Eye (tissue), 1 donor: ENCODE measurements at places on chromosomes 3 and 15.

- no peak for DNase-seq
Observed at GRCh38 chr3:197730200-197730599, 6.5 kb downstream of the RUBCN start.

GRCh38 chr15:33029109-33029652 is 165.3 kb downstream of the FMN1 start:
- no peak for DNase-seq

- peak; percentile 14 for DNase-seq
Observed at GRCh38 chr3:55243678-55244077, 243.4 kb downstream of the WNT5A start.

DNA sequence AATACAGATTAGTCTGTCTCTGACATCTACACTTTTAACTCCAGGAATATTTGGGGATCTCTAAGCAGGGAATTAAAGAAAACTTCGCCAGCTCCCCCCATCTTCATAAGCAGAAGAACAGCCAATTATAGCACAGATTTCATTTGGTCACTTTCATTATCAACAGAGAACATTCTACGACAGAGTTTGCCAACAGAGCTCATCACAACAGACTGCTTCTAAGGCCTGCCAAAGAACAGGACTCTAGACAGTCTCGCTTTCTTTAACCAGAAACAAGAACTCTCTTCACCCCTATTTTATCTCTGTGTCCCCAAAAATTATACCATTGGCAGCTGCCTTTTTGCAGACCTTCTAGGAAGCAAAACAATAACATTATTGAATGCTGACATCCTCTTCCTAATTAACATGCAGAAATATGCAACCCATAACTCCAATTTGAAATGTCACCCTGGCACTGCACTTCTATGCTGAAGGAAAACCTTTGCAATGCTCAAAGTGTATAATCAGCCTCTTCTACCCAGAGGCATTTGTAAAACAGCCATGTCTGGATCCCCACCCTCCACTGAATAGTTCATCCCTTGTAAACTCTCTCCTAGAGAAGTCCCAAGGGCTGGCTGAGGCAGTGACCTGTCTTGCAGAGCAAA is 552.8 kb downstream of the MAGI1 start:
- no peak for DNase-seq
